Stimulated activated CD4-positive, alpha-beta T cell treated with anti-CD3 and anti-CD28 coated beads, Interleukin-4, amount 100 ng/mL, for 24 hours (primary cell): ENCODE measurements at places on chromosomes 12 and 14.

DNA sequence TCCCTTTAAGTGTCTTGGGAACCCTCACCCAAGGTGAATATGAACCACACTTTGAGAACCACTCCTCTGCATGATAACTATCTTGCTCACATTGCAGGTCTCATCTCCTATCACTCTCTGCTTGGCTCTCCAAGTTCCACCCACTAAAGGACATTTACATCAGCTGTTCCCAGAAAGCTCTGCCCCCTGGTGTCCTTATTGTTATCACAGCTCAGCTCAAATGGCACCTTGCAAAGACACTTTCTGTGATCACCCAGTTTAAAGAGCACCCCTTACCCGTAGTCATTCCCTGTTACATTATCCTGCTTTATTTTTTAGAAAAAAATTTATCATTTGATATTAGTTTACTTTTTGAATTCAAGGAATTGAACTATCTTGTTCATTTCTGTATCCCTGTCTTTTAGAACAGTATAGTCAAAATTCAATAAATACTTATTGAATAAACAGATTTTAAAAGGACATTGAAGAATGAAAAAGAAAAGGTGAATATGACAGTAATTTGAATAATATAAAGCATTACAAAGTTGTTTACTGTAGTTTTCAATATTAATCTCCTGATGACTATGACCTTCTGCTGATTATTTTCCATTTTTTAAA lies 20.5 kb upstream of the GUCY2C start:
- peak; percentile 53 for DNase-seq

GRCh38 chr12:68377881-68378280 lies 45.7 kb upstream of the MDM1 start:
- DNase-seq = no peak

- DNase-seq = no peak
Observed at GRCh38 chr12:122937622-122938091, 28.6 kb downstream of the ABCB9 start.

DNA sequence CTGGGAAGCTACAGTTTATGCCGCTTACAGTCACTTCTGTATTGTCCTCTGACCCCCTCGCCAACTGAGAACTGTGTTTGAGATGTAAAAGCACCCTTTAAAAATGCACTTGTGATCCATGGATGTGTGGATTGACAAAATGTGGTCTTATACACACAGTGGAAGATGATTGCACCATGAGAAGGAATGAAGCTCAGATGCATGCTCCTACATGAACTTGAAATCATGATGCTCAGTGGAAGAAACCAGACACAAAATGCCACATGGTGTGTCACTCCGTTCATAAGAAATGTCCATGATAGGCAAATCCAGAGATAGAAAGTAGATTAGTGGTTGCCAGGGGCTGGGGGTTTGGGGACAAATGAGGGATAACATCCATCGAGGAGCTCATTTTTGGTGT lies 58.0 kb downstream of the PITPNM2 start:
- no peak for DNase-seq

DNA sequence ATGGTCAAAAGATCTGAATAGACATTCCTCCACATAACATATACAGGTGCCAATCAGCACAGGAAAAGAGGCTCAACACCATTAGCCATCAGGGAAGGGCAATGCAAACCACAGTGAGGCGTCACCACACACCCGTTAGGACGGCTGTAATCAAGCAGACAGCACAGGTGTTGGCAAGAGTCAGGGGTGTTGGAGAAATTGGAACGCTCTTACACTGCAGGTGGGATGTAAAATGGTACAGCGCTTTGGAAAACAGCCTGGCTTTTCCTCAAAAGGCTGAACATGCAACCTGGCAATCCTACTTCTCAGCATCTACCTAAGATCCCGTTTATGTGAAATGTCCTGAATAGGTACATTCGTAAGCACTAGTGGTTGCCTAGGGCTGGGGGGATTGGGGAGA lies 21.5 kb upstream of the MMP17 start:
- no peak for DNase-seq

- peak; percentile 67 for DNase-seq
Observed at GRCh38 chr12:47391566-47391965, 311.8 kb upstream of the AMIGO2 start.

DNA sequence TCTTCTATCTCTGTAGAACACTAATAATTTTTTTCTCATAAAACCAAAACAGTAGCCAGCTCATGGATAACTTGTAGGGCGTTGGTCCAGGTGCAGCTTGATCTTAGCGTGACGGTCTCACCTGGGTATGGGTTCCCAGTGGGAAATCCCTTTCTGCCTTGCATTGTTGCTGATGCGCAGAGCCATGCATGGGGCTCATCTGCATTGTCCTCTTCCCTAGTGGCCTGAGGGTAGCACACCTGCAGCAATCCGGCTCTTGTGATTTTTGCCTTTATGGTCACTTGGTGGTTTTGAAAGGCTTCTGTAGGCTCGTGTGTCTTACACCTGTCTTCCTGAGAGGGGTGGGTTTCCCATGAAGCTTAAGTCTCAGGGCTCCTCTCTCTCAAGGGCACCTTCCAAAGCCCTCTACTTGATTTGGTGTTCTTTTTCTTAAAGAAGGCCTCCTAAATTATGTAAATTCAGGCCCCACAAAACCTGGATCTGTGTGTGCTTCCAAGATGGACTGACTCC lies 130.6 kb downstream of the PRKCH start:
- no peak for DNase-seq

DNA sequence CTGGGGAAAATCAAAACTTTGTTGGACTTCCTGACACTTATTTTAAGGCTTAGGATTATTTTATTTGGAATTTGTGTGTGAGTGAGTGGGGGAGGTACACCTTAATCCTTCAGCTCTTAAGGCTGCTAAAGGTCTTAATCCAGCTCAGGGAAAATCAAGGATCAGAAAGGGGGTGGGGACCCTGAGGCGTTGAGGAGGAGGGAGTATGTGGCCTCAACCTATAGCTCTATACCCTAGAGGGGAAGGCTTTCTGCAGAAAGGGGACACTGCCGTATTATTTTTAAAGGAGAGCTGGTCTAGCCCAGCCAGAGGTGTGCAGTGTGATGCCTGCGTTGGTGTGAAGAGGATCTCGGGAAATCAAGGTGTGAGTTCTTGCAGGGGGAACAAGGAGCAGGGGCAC lies 20.0 kb downstream of the IRF2BPL start:
- DNase-seq = no peak

DNA sequence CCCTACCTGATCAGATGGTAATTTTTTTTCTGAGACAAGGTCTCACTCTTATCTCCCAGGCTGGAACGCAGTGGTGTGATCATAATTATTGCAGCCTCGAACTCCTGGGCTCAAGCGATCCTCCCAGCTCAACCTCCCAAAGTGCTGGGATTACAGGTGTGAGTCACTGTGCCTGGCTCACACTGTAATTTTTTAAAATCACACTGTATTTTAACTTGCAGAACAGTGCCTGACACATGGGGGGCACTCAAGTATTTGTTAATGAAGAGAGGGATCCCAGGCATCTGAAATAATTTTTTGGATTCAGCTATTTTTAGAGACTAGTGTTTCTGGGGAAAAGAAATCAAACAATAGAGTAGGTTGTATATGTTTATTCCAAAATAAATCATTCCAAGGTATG lies 21.7 kb downstream of the LIMA1 start:
- DNase-seq = no peak

- DNase-seq = no peak
Observed at GRCh38 chr14:61678975-61679374, 16.3 kb upstream of the HIF1A start.

DNA sequence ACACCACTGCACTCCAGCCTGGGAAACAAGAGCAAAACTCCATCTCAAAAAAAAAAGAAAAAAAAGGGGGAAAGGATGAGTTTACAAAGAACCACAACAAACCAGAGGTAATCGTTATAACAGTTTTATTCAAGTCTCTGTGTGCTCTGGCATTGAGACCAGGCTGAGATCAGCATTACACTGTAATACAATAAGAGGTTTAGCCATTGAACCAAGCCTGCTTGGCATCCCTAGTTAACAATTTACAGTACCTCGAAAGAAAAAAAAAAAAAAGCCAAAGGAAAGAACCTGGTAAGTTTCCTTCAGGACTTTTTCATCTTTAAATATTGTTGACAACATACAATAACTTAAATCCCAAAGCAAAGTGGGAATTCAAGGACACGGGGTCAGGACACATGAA lies 80.7 kb downstream of the TTC9 start:
- DNase-seq = no peak

DNA sequence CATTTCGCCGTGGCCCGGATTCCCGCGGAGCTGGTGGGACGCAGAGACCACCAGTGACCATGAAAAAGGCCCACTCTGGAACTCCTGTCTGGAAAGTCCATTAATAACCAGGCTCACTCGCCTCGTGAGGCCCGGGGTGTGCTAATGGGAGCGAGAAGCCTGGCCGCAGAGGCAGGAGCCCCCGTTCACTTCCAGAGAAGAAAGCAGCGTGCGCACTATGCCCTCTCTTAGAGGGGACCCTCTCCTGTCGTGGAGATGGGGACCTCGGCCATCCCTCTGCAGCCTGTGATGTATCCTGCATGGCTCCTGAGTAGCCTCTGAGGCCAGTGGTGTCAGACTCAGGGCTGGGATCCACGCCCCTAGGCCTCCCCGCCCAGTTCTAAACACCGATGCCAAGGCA lies 134.1 kb upstream of the VRK1 start:
- no peak for DNase-seq

DNA sequence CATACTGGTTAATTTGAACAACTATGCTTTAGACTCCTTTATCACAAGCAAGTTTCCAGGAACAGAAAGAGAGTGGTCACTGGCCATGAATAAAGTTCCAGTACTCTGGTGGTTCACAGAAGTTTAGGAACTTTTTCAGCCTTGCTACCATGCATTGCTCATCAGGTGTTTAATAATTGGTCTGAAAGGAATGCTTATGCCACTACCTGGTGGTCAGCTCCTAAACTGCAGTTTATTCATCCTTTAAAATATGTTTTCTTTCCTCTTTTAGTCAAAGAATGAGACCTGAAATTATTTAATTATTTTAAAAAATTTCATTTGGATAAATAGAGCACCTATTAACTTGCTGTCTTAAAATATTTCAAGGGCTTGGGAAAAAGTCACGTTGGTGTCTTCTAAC lies 260.1 kb upstream of the OR4E1 start:
- DNase-seq = no peak

GRCh38 chr12:110579535-110580253 lies 3.4 kb downstream of the PPTC7 start:
- no peak for DNase-seq

DNA sequence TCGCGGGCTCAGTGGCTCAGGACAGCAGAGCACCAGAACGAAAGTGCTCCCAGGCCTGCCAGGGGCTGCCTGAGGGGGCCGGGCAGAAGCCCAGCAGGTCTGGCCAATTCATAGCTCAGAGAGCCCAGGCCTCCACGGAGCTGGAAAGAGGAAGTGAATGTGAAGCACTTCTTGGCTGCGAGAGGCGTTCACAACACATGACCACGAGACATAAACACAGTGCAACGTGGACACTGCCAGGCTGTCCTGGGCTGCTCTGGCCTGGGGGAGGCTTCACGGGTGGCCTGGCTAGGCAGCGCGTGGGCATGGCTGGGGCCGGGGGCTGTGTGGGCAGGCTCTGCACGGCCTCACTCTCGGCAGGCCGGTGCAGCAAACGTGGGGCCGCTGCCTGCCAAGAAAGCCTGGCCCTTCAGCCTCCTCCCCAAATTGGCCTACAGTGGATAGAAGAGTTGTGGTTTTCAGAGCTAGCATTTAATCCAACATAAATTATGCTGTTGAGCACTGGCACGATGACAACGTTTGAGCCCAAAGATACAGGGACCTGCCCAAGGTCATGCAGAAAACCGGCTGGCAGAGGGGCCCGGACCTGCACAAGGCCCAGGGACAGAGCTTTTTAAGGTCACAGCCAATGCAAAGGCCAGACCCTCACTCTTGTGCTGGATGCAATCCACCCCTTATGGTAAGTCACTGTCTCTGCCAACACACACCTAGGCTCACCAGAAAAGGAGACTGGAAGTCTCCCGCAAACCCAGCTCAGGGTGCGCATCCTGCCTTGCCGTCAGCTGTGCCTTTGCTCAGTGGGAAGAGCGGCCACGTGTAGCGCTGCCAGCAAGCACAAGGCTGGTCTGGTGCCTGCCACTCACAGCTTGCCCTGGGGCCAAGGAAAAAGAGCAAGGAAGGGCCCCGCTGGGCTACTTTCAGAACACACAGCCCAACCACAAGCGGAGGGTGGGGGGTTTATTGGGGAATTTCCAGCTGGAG lies 8.6 kb downstream of the SLC25A29 start:
- DNase-seq = no peak

DNA sequence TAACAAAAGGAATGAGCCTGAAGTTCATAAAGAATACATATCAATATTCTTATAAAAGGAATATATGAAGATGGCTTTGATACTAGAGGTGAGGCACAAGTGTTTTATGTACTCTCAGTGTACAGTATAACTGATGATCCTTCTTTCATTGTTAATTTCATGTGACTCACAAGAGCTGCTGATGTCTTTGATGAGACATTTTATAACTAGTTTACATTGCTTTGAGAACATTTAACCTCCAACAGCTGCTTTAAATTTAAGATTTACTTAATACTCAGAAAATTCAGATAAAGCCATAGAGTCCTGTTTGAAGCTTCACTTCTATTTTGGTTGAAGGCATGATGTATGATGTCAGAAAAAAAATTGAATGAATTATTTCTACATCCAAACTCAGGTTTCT lies 59.8 kb downstream of the WASHC4 start:
- DNase-seq = no peak

DNA sequence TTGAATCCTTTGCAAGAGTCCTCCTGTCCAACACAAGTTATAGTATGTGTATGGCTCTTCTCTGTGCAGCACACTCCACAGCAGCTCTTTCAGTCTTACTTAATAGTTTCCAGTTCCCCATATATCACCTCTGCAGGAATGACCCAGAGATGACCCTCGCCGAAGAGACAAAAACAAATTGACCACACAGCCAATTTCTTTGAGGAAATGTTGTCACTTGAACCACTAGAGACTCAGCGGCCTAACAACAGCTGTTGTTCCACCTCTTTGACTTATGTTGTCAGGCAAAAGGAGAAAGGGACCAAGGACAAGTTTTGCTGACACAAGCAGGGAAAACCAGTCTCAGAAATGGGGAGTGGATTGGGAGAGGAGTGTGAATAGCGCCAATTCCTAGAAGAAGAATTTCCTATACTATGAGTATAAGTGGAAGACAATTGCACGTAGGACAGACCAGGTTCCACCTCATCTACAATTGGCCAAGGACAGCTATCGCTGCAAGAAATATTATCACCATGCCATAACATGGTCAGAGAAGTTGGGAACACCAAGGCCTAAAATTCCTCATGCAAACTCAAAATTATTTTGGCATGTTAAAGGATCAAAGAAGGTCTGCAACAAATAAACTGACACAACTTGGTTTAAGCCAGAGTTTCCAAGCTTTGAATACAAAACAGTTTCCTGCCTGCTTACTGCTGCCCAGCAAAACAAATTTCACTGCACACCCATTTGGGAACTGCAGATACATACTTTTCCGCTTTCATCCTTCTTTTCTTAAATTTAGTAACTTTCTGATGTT lies 41.7 kb upstream of the ITPR2 start:
- DNase-seq = no peak

GRCh38 chr14:55610713-55611370 lies 30.8 kb downstream of the KTN1 start:
- no peak for DNase-seq

GRCh38 chr12:29148596-29148910 lies 525 bp upstream of the FAR2 start:
- DNase-seq = peak; percentile 12

- DNase-seq = no peak
Observed at GRCh38 chr12:2376908-2377657, 324.3 kb downstream of the CACNA1C start.
